ENCODE measurements at places on chromosomes 3 and 15.

DNA sequence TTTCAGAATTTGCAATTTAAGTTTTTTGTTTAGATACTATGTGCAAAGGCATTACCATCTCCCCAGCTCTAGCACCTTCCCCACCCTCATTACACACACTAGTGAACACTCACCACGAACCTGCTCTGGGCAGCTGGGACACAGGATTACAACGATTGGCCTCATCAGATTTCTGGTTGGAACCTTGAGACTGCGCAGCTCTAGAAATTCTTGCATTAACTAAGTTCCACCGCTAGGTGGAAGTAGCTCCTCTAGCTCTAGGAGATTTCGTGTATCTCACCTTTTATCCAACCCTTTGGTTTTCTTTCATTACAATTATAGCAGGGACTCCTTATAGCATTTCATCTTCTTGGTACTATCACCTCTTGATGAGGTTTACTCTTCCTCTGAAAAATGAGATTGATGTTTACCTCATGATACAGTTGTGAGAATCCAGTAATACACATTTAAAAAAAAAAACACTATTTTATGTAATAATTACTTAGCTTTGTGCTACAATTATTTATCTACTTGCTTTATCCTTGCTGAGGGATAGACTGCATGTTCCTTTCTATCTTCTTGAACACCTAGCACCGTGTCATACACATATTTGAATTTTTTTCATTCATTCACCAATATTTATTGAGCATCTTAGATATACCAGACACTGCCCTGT, 28.7 kb upstream of the PLOD2 start:
- DNase-seq = no peak

GRCh38 chr15:35455201-35455600, 90.8 kb downstream of the DPH6 start:
- DNase-seq = no peak

- no peak for DNase-seq
These were observed 3.3 kb upstream of the ADPGK start for GRCh38 chr15:72786676-72787345.

- DNase-seq = no peak
These were observed 34.6 kb upstream of the MUC13 start for GRCh38 chr3:124969190-124969589.

DNA sequence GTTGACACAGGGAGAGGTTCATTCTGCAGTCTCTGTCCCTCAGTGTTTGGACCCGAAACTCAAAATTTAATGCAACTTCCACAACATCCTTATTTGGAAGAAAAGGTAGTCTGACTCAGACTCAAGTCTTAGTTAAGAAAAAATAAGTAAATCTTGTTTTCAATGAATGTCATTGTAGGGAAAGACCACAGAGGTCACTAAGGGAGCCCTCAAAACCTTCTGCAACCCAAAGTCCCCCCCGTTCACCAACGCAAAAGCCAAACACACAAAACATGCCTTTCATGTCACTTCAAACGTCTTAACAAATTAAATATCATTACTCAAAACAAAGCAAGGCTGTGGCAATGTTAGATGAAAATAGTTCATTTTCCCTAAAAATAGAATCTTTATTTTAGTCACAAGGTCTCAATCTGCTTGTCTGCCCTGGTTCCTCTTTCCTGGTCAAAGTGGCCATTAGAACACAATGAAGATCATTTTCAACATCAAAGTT, 20.9 kb upstream of the SSUH2 start:
- no peak for DNase-seq

DNA sequence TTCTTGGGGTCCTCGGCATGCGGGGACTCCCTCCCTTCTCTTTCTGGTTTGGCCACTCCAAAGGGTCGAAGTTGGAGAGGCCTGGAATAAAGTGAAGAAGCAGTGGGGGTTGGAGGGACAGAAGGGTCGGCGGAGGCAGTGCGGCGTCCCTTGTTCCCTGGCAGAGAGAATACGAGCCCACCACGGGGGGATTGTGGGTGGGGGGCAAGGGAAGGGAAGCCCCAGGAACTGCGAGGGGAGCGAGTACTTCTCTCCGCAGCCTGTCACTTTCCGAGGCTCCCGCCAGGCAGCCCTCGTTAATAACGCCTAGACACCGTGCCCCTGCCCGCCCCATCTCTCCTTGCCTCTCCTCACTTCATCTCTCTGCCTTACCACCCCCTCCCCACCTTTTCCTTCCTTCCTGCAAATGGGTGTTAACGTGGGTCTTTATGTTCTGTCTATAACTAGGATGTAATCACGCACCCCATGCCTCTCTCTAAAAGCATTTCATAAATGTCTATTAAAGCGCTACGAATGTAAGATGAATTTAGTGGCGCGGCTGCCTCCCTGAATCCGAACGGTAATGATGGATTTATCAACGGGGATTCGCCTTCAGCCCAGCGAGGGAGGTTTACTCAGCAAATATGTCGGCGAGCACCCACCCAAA, 13.7 kb downstream of the NR2F2 start:
- no peak for DNase-seq

DNA sequence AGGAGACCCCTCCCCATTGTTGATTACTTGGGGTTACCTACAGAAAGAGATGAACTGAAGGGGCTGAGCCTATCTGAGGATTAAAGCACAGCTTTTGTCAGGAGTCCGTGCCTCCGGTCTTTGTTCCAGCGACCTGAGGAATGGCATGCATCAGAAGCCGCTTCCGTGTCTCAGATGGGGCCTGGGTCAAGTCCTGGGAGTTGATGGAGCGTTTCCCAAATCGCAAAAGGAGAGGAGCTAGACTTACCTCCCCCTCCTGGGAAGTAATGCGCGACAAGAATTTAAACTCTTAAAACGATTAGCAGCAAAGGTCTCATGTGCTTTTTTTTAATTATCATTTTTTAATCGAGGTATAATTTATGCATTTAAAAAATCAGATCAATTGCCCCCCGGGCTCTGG, 983 bp upstream of the ALDH1A3 start:
- DNase-seq = no peak

GRCh38 chr3:195135917-195136316, 135.0 kb downstream of the XXYLT1 start:
- no peak for DNase-seq

DNA sequence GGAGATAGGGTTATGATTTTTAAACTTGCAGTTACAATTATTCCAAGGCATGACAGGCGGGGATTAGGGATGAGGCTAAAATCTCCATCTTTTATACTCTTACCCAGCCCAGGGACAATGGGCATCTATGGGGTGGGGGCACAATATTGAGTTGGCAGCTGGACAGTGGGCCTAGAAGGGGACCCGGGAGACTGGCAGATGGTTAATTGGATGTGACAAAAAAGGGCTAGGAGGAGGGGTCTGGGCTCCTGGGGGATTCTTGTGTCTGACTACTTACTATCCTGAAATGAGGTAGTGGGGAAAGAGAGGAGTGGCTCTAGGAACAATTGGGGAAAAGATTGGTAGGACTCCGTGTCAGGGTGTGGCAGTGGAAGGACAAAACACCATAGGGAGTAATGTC, 53.0 kb upstream of the ROPN1 start:
- DNase-seq = no peak

DNA sequence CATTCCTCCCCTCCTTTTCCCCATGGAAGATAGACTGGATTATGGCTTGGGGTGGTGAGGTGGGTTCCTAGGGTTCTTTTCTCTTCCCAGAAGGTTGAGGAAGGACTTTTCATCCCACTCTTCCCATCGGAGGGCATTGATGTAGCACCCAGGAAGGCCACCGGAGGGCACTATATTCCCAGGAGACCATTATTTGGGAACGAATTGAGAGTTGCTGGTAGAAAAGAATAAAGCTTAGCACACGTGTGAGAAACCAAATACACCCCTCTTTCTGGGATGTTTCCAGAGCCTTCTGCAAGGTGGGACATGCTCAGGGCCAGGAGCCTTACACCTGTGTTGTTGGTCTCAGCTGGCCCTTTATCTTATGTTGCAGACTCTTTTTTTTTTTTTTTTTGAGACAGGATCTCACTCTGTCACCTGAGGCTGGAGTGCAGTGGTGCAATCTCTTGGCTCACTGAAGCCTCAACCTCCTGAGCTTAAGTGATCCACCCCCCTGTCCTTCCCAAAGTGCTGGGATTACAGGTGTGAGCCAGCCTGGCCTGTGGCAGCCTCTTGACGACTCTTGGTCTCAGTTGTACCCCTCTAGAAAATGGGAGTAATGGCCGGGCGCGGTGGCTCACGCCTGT, 6.3 kb upstream of the CDC25A start:
- no peak for DNase-seq

DNA sequence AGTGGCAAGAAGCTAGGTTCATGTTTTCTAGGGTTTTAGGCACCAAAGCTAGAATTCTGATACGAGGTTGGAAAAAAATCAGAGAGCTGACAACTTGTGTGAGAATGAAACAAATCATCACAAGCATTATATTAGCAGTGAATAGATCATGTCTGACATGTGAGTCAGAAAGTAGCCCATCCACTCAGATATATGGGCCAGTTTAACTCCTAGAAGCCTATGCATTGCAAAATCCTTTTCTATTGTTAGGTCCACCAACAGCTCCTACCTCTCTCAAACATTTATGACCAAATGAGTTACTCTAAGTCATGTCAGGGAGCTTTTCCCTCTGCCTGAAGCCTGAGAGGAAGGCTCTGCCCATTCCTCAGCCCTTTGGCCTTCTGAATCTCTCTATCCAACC, 44.0 kb downstream of the KBTBD12 start:
- no peak for DNase-seq

DNA sequence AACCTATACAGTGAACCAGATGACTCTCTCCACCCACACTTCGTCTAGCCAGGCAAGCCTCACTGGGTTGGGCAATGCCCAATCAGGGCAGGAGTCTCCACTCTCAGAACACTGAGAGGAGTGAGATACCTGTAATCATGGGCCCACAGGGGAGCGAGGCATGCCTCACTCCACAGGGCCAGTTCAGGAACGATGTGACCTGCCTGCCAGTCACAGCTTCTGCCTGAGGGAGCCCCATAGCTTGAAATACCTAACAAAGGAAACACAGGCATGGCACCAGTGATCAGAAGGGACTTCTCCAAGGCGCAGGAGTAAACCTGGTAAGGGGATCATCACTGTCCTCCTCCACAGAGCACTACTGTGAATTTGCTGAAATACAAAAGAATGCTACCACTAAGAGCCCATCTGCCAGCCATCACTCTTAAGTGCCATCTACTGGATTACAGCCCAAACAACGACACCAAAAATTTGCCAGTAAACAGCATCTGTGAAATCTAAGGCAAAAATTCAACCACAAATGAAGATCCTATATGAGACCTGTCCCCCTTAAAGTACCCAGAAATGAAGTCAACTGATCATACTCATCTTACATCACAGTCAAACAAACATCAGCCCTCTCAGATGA, 689.9 kb upstream of the SEMA6D start:
- no peak for DNase-seq

GRCh38 chr3:123424321-123424998, 24.4 kb downstream of the ADCY5 start:
- DNase-seq = no peak

- no peak for DNase-seq
These were observed 285.2 kb downstream of the ADAMTS17 start for GRCh38 chr15:100056411-100057072.

- DNase-seq = no peak
These were observed 54.7 kb downstream of the QTRT2 start for GRCh38 chr3:114111060-114111770.

- DNase-seq = no peak
These were observed 7.8 kb downstream of the DCBLD2 start for GRCh38 chr3:98893740-98894139.

GRCh38 chr3:181917027-181917426, 205.3 kb downstream of the SOX2 start:
- DNase-seq = no peak

GRCh38 chr3:192128922-192129321, 598.4 kb downstream of the FGF12 start:
- DNase-seq = no peak

- no peak for DNase-seq
These were observed 1350.9 kb downstream of the OTOL1 start for GRCh38 chr3:162847511-162847910.

- DNase-seq = no peak
These were observed 17.9 kb downstream of the IL12A start for GRCh38 chr3:160006282-160007163.

- no peak for DNase-seq
These were observed 2.1 kb upstream of the PTPRG start for GRCh38 chr3:61559136-61559731.

All from T follicular helper cell (primary cell).